Activated T-cell treated with anti-CD3 and anti-CD28 coated beads, Interleukin-2, amount 50 U/mL, for 72 hours (primary cell): ENCODE measurements at places on chromosomes 1 and 21. TPM values are rescaled to one million over a fixed set of nuclear protein-coding genes. Genes with fewer than 3 reads are reported as not detected.

KRTAP19-4 gene
- total RNA-seq, result not detected

FOXJ3 gene
- 44.5 TPM for total RNA-seq

TLR5 gene
- 0.60 TPM for total RNA-seq

ETNK2 gene
- 1.7 TPM for total RNA-seq

S100A8 gene
- total RNA-seq, result not detected

LCE2A gene
- total RNA-seq, result not detected

OLIG1 gene
- not detected for total RNA-seq

FCRLB gene
- 0.43 TPM for total RNA-seq

CFHR3 gene
- total RNA-seq, result not detected

LRRC8D gene
- total RNA-seq, result 44.8 TPM

SPOCD1 gene
- total RNA-seq, result 1.0 TPM

FMN2 gene
- not detected for total RNA-seq

HYI gene
- total RNA-seq, result 9.9 TPM

TMEM51 gene
- total RNA-seq, result not detected

FLVCR1 gene
- total RNA-seq, result 15.7 TPM

PALMD gene
- total RNA-seq, result not detected

SLC30A10 gene
- total RNA-seq, result not detected

KCNT2 gene
- not detected for total RNA-seq

EVA1B gene
- 8.0 TPM for total RNA-seq

CNR2 gene
- total RNA-seq, result 0.72 TPM

TMEM54 gene
- 1.4 TPM for total RNA-seq

IGFN1 gene
- total RNA-seq, result 0.46 TPM

PAPPA2 gene
- 3.3 TPM for total RNA-seq

MYOG gene
- not detected for total RNA-seq

RGL1 gene
- total RNA-seq, result 2.2 TPM

BMP8B gene
- total RNA-seq, result 0.69 TPM

TNFAIP8L2 gene
- total RNA-seq, result 14.7 TPM

UBL4B gene
- total RNA-seq, result not detected

STUM gene
- not detected for total RNA-seq

PODN gene
- not detected for total RNA-seq

FCGR3A gene
- total RNA-seq, result 1.5 TPM

KRTAP10-5 gene
- not detected for total RNA-seq

ZMYND12 gene
- 1.4 TPM for total RNA-seq

DNAH14 gene
- total RNA-seq, result 5.6 TPM
